ENCODE measurements at places on chromosomes 5 and 9.

GRCh38 chr5:149750596-149750995 lies 20.5 kb downstream of the PPARGC1B start:
- no peak for DNase-seq

- no peak for DNase-seq
These were observed 127.0 kb downstream of the CCDC192 start for GRCh38 chr5:127830157-127830556.

- DNase-seq = no peak
These were observed 329.4 kb downstream of the ARHGEF28 start for GRCh38 chr5:73955271-73955846.

DNA sequence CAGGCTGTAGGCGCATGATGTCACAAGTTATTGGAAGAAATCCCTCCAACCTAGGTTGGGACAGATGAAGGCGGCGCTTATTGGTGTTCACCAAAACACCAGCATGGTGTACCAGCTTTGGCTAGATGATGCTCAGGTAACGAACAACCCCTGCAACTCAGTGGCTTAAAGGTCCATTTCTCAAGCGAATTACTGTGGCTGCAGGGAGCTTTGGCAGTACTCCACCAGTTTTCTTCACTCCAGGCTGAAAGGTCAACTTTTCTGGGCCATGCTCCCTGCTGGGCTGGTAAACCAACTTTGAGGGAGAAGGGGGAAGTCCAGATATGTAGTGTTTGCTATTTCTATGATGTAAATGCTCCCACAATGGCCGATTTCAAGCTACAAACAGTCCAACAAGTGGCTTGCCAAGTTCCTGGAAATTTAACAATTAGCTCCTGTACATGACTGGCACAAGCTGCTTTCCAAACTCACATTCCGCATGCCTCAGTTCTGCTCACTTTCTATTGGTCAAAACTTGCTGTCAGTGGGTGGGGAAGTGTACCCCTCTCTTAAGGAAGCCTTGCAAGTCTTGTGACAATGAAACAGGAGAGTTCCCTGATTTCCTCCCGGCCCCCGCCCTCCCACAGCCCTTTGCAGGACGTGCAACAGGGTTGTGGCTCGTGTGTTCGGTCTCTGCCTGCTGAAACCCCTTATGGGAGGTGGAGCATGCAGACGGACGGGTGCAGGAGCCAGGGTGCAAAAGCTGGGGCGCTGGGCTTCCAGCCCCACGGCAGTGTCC lies 588 bp upstream of the ZBED3 start:
- DNase-seq = no peak

DNA sequence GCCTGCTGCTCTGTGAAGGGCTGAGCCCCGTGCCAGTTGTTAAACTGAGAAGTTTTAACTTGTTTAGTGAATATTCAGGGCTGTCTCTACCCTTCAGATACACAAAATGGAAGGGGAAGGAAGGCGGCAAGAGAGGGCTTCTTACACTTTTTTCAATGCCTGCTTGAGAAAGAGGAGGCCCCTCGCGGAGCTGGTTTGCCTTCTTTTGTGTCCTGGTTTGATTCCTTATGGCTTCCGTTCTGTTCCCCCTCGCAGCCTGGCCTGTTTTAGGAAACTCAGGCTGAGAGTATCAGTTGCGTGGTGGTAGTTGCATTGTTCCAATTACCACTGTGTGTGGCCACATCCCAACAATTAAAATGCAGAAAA lies 1.0 kb downstream of the FAM53C start:
- DNase-seq = no peak

DNA sequence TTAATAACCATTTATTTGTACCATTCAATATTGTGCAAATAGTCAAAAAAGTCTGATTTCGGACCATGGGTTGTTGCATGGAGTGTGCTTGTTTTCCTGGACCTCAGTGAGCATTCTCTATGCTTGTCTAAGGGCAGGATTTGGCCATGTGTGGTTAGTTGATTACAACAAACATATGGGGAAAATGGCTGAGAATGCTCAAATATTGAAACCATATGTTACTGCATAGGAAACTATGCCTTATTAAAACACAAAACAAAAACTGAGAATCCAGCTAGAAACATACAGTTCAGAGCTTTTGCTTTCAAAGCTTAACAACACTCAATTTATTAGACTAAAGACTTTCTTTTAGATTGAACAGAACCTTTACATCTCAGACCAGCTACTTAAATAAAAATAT lies 928.3 kb downstream of the NR2F1-AS1 start:
- no peak for DNase-seq

DNA sequence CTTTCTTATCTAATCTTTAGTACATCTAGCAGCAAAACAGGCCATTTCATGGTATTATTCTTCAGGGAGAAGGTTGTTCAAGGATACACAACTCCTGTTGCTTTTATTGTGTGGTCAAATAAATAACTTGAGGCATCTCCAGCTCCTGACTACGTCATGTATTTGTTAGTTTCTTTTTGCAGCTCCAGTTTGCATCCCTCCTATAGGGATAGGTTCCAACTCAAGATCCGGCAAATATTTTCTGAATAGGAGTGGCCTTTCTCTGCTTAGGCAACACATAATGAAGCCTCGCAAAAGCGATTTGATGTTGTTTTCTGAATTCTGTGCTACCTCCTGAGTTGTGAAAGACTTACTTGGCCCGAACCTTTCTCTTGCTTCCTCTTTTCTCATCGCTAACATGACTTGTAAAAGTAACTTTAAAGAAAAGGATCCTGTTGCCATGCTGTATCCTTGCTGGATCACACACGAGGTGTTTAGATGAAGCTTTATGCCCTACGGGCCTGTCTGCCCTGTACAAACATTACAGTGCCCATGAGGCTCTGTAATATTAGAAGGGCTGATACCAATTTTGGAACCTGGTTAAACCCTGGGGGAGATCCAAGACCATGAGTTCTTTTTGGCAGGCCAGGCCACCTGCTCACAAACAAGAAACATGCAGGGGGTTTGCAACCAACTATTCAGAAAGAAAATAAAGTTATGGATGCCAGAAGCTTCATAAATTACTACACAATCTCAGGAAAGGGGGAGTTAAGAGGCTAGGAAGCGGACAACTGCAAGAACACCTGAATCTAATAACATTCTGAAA lies 149.8 kb upstream of the FGF10 start:
- no peak for DNase-seq

- DNase-seq = no peak
These were observed 365.0 kb upstream of the CDH9 start for GRCh38 chr5:27403243-27403882.

- no peak for DNase-seq
These were observed 22.1 kb downstream of the HMGXB3 start for GRCh38 chr5:150022681-150023080.

GRCh38 chr9:75671354-75671753 lies 219.1 kb upstream of the PCSK5 start:
- no peak for DNase-seq

DNA sequence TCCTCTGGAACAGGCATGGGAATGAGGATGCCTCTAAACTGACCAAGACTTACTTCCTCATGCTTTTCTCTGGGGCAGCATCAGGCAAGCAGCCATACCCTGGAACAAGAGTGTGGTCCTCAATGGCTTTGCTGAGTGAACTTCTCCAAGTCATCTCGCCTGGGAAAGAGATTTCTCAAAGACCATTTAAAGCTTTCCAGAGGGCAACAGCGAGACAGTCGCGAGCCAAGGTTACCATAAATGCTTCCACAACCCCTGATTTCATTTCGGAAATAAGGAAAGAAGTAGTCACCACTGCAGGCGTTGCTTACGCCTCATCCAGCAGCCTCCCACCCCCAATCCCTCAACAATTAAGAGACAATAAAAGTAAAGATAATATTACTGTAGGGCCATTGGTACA lies 1.1 kb upstream of the SNCAIP start:
- no peak for DNase-seq

DNA sequence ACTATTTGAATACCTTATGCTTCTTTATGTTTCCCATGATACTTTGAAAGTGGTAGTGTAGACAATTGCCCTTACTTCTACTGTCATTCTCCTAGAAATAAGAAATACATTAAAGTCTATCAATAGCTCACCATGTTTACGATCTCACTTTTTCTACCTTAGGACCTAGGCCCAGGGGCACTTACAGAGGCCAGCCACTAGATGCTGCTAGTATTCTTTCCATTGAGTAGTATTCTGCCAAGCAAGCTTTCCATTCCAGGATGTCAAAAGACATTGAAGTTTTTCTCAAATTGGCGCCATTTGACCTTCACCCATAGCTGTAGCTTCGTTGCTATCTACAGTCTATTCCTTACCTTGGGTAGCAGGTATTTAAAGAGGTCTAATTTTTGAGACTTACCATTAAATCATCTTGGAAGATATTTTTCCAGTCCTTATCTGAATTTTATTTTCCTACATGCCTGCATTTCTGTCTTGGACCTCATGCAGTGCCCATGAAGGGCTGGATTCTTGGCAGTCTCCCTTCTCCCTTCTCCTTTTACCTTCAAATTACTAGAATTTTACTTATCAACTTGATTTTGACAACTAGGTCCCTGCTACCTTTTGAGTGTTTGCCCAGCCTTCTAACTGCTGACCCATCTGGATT lies 246.0 kb upstream of the NUDT12 start:
- DNase-seq = no peak

DNA sequence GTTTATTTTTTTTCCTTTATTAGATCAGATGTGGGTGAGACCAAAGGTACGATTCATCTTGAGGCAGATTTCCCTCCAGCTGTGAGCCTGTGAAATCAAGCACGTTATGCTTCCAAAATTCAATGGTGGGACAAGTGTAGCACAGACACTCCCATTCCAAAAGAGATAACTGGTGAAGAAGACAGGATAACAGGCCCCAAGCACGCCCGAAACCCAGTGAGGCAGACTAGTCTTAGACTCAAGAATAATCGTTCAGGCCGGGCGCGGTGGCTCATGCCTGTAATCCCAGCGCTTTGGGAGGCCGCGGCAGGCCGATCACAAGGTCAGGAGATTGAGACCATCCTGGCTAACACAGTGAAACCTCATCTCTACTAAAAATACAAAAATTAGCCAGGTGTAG lies 36.8 kb upstream of the COL5A1 start:
- DNase-seq = no peak

DNA sequence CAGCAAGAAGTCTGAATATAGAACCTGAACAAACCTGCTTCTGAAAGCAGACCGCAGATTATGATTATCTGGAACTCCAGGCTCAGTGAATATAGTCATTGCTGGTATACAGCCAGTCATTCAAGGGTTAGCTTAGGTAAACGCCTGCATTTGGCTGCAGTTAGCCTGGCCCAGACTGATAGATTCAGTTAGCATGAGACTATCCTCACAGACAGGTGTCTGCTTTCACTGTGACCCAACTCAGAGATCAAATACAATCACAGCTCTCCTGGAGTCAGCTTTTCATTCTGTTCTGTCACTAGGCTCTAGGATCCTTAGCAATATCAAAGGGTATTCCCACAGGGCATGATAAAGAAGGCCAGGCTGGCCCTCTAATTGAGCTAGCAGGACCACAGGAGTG lies 138.6 kb upstream of the PLCXD3 start:
- DNase-seq = no peak

DNA sequence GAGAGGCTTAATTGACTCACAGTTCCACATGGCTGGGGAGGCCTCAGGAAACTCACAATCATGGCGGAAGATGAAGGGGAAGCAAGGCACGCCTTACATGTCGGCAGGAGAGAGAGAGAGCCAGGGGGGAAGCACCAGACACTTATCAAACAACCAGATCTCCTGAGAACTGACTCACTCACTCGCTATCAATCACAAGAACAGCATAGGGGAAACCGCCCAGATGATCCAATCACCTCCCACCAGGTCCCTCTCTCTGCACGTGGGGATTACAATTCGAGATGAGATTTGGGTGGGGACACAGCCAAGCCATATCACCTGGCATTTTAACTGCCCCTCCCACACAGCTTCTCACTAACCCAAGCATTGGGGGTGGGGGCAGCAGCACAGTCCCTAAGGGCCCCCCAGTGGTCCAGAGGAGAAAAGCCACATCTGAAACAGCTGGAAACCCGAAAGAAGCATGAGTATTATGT lies 76.1 kb upstream of the ASS1 start:
- DNase-seq = no peak

DNA sequence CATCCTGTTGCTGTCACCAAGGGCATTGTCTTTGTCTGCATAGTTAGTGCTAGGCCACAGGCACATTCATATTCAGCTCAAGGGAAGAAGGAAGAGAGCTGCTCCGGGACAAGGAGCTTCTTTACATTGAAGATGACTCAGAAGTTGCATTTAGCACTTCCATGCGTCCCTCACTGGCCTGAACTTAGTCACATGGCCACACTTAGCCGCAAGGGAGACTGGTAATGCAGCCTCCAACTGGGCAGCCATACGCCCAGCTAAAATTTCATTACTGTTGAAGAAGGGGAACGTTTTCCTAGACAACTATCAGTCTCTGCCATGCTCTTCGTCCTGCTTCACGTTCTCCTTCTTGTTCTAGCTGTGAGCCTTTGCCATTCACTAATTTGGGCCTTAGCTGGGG lies 20.0 kb downstream of the ACTL7B start:
- DNase-seq = no peak

- DNase-seq = no peak
These were observed 81.7 kb downstream of the ALDH7A1 start for GRCh38 chr5:126513302-126513701.

- no peak for DNase-seq
These were observed 90.8 kb downstream of the PLPPR1 start for GRCh38 chr9:101119206-101119819.

DNA sequence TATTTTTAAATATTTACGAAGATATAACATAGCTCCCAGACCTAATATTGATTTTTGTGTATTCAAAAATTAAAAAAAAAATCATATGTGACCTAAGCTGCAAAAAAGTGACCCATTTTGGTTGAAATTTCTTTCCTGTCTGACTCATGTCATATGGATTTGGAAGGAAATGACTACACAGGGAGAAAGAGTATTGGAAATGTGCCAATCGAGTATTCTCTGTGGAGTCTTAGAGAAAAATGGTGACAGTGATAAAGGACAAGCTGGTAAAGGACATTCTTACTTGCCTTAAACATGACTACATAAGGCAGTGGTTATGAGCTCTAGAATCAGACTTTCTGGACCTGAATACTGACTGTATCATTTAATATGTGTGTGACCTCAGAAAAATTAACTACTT lies 262.9 kb upstream of the PTPRD start:
- no peak for DNase-seq

DNA sequence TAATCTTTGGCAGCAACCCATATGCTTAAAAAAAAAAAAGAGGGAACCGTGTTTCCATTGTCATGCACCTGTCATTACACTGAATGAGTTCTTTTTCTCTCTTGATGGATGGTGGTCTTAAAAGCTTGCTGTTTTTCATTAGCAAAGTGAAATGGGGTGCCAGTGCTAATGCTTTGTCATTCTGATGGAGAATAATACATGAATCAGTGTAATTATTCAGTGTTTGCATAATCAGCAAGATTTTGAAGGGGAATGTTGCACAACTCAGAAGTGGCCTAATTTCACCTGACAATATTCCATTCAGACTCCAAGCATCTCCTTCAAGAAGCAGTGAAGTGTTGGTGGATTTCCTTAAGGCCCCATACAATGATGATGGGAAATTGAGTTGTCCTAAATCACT lies 38.1 kb downstream of the MAP1B start:
- no peak for DNase-seq

DNA sequence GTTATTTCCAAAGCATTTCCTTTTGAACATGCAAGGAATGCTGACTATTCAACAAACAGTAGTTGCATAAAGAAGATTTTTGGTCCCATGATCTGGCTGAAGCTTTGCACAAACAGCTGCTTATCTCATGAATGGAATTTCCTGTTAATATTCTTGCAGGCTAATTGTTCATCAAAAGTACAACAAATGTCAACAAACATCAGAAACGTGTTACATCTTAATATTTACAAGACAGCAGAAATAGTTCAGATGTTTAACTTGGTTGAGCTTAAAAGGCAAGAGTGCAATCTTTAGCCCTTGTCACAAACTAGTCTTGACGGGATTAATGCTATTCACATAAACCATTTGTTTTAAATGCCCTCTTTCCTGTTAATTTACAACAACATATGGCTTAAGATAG lies 47.9 kb upstream of the BASP1 start:
- DNase-seq = no peak
